ENCODE measurements at places on chromosomes 7 and 10.

- DNase-seq: no peak
Observed at GRCh38 chr7:156220078-156220605, 407.9 kb upstream of the SHH start.

GRCh38 chr10:80684259-80684658 lies 146.6 kb downstream of the SH2D4B start:
- no peak for DNase-seq

DNA sequence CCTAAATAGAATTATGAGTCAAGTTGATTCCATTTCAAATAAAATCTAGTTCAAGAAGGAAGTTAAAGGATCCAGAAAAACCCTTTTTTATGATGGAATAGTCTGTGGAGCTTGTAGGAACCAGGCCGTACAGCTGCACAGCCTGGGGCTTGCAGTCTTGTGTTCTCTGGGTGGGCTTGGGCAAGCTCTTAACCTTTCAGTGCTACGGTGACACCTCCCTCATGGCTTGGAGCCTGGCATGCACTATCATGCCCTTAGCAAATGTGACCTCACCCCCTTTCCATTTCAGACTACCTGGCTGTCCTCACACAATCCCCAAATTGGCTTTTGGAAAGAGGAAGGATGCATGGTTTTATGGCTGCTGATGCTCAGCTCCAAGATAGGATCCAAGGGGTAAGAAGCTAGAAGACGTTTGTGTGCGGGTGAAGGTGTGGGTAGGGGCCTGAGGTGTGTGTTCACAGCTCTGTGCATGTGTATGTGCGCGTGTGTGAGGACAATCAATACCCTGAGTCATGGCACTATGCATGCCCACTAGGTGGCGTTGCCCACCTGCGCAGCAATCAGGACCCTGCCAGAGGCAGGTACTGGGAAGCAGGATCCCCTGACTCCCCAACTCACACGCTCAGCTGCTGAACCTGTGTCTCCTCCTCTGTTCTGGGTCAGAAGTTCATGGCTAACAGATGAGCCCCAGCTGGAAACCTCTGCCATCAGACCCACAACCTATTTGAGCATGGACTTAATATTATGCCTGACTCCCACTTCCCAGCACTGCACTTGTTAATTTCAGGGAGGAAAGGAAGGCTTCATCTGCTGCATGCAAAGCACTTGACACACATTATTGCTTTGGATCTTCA lies 113.4 kb downstream of the PTPN20 start:
- DNase-seq: peak; percentile 24

DNA sequence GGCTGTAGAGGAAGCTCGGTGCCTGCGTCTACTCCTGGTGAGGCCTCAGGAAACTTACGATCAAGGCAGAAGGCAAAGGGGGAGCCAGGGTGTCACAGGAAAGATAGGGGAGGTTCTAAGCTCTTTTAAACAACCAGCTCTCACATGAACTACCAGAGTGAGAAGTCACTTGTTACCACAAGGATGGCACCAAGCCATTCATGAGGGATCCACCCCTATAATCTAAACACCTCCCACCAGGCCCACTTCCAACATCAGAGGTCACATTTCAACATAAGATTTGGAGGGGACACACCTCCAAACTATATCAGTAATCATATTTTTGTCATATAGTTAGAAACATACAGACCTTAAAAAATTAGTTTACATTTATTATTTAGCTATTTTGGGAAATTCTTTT lies 9.4 kb downstream of the NOC3L start:
- no peak for DNase-seq

DNA sequence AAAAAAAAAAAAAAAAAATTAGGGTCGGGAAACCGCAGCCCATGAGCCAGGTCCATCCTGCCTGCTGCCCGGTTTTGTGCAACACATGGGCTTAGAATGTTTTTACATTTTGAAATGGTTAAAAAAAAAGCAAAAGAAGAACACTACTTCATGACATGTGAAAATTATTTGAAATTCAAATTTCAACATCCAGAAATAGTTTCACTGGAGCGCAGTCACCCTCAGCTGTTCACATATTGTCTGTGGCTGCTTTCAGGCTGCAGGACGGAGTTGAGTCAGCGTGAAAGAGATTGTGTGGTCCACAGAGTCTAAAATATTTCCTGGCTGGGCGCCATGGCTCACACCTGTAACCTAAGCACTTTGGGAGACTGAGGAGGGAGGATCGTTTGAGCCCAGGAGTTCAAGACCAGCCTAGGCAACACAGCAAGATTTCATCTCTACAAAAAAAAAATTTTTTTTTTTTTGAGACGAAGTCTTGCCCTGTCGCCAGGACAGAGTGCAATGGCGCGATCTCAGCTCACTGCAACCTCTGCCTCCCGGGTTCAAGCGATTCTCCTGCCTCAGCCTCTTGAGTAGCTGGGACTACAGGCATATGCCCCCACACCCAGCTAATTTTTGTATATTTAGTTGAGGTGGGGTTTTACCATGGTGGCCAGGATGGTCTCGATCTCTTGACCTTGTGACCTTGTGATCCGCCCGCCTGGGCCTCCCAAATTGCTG lies 63.9 kb upstream of the ECHDC3 start:
- DNase-seq: no peak

GRCh38 chr7:101088858-101089529 lies 3.7 kb downstream of the TRIM56 start:
- DNase-seq: no peak

- DNase-seq: no peak
Observed at GRCh38 chr10:114272696-114273095, 33.6 kb downstream of the VWA2 start.

- no peak for DNase-seq
Observed at GRCh38 chr10:125373546-125373945, 213.2 kb upstream of the CTBP2 start.

DNA sequence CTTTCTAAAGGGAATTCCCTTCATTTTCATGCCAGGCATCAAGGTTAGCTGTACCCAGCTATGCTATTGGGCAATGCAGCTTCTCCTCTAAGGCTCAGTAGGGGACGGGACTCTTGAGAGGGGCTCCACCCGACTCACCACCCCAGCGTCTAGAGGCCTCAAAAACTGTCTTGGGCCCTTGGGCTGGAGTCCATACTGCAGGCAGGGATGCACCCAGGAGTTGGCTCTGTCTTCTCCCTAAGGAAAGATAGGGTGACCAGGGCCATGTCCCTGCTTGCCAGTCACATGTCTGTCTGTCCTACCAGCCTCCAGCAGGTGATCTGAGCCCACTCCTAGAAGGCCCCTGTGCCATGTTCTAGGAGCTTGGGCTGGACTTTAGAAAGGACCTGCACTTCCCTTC lies 1.2 kb downstream of the OPN4 start:
- DNase-seq: no peak

DNA sequence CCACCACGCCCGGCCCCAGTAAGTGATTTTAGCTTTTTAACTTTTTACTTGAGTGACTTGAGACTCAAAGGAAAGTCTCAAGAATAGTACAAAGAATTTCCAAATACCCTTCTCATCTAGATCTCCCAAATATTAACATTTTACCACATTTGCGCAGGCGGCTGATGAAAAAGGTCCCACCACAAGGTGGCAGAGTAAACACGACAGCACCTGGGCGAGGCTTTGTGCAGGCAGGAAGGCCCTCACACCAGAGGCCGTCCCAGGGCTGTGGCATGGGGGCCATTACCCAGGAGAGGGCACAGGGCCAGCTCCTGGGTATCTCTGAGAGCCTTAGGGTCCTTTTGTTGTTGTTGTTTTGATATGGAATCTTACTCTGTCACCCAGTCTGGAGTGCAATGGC lies 50.0 kb upstream of the WIPI2 start:
- DNase-seq: no peak

- DNase-seq: no peak
Observed at GRCh38 chr10:44998146-44998631, 2.5 kb upstream of the ZNF22 start.

DNA sequence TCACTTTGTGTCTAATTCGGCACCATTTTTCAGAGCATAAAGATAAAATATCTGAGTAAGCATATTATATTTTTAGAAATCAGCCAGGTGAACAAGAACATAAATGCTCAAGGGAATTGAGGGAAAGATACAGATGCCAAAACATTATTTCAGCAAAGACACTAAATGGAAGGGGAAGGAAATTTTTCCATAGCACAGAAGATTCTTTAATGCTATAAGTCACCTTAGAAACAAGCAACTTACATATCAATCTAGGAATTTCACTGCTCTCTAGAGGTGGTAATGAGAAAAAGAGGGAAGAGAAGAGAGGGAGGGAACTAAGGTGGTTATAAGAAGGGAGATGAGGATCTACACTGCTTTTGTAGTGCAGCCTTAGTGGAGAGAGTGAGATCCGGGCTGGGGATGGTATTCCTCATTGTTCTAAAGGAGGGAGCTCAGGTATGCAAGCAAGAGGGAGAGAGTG lies 20.4 kb downstream of the ZNF365 start:
- DNase-seq: no peak

- no peak for DNase-seq
Observed at GRCh38 chr7:154746571-154747360, 256.2 kb downstream of the PAXIP1 start.

DNA sequence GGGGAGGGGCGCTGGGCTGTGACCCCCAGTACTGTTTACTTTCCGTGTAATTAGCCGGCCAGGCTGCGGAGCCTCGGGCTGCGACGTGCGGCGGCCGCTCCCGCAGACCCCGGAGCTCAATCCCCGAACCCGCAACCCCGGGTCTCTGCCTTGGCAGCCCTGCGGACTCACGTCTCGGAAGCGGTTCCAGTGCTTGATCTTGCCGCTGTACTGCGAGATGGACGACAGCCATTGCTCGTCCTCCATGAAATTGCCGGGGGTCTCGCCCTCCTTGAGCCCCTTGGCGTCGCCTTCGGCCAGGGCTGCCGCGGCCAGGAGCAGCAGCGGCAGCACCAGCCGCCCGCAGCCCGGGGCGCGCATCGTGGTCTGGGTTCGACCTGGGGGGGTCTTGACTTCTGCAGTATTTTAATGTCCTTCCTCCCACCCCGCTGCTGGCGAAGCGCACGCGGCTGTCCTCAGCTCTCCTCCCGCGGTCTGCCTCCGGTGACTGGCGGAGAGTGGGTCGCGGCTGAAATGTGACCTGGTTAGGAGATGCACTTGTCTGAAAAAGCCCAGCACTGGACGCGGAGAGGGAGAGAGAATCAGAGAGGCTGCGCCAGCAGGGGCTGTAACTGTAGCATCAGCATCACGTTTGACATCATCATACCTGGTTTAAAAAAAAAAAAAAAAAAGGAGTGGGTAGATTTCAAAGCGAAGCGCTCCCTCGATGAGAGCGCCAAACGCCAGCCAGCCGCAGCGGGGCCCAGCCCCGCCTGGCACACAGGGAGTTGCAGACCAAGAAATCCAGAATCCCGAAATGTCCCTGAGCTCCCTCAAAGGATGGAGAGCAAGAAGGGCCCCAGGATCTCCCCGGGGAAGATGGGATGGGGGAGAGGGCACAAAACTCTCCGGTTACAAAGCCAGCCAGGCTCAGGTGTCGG lies at the start of gene SPOCK2:
Gene SPOCK2, minus strand, starts transcription at position 583 of the 920 bp plus-strand sequence. Its CDS starts 223 bp downstream, at position 360.
- DNase-seq: peak; percentile 74

DNA sequence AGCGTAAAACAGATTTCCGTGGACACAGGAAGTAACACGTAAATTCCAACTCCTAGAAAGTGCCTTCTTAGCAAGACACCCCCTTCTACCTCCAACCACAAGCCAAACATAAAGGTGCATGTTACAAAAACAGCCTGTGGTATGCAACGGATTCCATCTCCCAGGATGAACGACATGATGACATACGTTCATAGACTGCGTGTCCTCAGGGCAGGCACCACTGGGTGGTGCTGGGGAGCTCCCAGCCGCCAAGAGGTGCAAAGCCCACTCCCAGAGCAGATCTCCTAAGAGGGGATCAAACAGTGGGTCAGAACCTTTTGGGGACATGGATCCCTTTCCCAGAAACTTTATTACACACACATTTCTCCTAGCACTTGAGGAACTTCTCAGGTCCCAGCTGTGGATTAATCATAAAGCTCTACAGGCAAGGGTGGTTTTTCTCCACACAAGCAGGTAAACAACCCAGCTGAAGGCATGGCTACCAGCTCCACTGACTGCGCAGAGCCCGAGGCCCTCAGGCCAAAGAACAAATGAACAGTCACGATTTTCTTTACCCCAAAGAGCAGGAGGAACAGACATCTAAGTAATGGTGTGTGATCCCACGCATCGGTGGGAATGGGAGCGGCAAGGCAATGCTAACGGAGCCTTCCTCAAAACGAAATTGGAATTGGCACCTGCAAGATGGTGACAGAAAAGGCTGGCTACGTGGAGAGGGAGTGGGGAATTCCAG lies 13.8 kb downstream of the PSAP start:
- no peak for DNase-seq

GRCh38 chr10:77392851-77393250 lies 244.8 kb downstream of the KCNMA1 start:
- DNase-seq: no peak

- DNase-seq: no peak
Observed at GRCh38 chr7:66500087-66500486, 128.6 kb upstream of the KCTD7 start.

DNA sequence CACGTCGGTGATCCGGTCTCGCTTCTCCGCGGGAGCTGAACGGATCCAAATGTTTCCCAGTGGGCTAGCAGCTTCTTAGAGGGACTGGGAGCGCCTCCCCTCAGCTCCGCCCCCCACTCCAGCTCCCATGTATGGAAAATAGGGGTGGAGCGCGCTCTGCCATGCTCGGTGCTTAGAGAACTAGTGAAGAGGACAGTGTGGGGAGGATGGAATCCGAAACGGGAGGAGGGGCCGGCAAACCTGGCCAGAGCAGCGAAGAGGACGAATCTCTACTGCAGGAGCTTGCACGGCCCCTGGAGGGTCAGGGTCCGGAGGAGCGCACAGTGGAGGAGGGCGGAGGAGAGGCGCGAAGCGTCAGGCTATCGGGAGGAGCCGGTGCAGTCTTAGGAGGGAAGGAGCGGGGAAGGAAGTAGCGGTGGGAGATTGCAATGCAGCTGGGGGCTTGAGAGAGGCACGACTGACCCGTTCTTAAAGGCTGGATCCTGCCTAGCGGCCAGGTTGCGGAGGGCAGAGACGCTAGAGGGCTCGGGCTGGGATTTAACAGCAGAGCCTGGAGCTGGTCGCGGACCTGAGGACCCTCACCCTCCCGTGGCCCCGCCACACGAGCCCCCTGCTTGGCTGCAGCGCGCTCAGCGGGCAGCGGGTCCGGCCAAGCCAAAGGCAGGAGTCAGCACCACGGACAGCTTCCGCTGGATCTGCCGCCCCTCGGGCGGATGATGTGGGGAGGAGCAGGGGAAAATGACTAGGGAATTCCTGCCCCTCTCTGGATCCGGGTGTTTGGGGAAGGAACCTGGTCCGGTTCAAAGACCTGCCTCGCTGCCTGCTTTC lies at the start of gene PRLHR:
Gene PRLHR, minus strand, starts transcription at position 51 of the 828 bp plus-strand sequence. CDS start 404 bp downstream, outside the sequence.
- DNase-seq: no peak

DNA sequence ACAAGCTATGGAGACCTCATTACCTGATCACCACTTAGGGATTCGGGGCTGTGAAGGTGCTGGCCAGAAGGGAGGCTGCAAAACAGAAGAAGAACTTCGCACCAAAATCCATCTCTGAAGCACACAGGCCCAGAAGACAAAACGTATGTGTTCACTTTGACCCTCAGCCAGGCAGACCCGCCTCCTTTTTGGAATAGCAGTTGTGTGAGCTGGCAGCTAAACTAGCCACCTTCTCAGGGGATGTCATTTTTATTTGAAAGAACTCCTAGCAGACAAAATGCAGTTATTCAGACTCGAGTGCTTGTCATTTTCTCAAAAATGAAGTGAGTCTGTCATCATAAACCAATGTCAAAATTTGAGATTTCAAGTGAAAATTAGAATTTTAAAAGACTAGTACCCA lies 71.7 kb downstream of the TNS3 start:
- no peak for DNase-seq
